ENCODE measurements at places on chromosomes 12 and 14. TPM values are rescaled to one million over a fixed set of nuclear protein-coding genes. Genes with fewer than 3 reads are reported as not detected.

The INHBE gene
- 18.0 TPM for total RNA-seq

The MYF5 gene
- not detected for total RNA-seq

The MFAP5 gene
- not detected for total RNA-seq

The C14orf132 gene
- total RNA-seq: 552 TPM

The KRT6C gene
- total RNA-seq: not detected

The CAPZA3 gene
- not detected for total RNA-seq

The UBE3B gene
- 44.2 TPM for total RNA-seq

The TMEM179 gene
- 28.8 TPM for total RNA-seq

The KRT80 gene
- not detected for total RNA-seq

The TBX5 gene
- total RNA-seq: not detected

The PCED1B gene
- total RNA-seq: 0.27 TPM

The DHH gene
- total RNA-seq: 1.2 TPM

The GNPTAB gene
- total RNA-seq: 20.6 TPM

The RNASE1 gene
- not detected for total RNA-seq

The P3H3 gene
- total RNA-seq: 58.4 TPM

The SLC24A4 gene
- total RNA-seq: 0.34 TPM

All from glutamatergic neuron (in vitro differentiated cells).